ENCODE measurements at places on chromosomes 2 and 18.
A peak's percentile ranks its signal among the peaks of the same experiment; 100 is the strongest.

- no peak for DNase-seq
These were observed 316.8 kb downstream of the DCDC2C start for GRCh38 chr2:4020153-4020552.

GRCh38 chr18:57976230-57976773 lies 67.7 kb upstream of the NEDD4L start:
- DNase-seq: no peak

GRCh38 chr2:6854416-6854815 lies 11.3 kb downstream of the CMPK2 start:
- no peak for DNase-seq

GRCh38 chr2:4278392-4278791 lies 575.0 kb downstream of the DCDC2C start:
- DNase-seq: no peak

GRCh38 chr2:62293490-62294271 lies 97.8 kb downstream of the B3GNT2 start:
- DNase-seq: no peak

DNA sequence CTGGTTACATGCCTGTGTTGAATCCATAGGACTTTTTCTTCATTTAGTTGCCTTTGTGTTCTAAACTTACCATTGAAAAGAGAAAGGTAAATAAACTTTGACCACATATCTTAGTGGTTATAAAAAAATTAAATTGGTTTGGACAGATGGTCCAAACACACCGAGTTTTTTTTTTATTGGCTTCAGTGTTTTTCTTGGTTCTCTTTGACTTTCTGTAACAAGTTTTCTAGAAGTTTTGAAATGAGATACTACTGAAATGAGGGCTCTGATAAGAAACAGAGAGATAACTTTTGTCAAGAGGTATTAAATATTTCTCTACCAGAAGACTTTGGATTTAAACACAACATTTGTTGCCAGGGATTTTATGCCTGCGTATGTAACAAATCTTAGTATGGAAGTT lies 20.7 kb downstream of the SPTBN1 start:
- DNase-seq: no peak

GRCh38 chr18:46477425-46478011 lies 179.5 kb downstream of the LOXHD1 start:
- DNase-seq: no peak

- DNase-seq: no peak
These were observed 56.7 kb upstream of the RAB6C start for GRCh38 chr2:129922571-129923264.

DNA sequence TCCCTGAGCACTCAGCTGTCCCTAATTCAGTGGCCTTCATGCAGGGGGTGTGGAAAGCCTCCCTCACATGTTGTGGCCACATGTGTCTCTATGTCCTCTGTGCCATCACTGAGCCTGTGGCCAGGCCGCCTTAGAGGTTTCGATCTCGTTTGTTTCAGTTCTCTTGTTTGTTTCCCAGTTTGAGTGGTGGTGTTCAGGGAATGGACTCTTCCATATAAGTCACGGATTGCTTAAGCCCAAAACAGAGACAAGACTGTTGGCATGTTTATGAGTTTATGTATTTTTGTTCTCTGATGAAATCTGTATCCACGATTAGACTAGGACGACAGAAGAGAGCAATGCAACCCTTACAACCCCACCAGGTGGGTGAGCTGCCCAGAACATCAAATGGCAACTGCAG lies 134.5 kb downstream of the CCBE1 start:
- DNase-seq: no peak

GRCh38 chr2:239816576-239817467 lies 208.3 kb downstream of the NDUFA10 start:
- DNase-seq: no peak

- no peak for DNase-seq
These were observed 36.2 kb downstream of the AMER3 start for GRCh38 chr2:130791617-130791939.

DNA sequence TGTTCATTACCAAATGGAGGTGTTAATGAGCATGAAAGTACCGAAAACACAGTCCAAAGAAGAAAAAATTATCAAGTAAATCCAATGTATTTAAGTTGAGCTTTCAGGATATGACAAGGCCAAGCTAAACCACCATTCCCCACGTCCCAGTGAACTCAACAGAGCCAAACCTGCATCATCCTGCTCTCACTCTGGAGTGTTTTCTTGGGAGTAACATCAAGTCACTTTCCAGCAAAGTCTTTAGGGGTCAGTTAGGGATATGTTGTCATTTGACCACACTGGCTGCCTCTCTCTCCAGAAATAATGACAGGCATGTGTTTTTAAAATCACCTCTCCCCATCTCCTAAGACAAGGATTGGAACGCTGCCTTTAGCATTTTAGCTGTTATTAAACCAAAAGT lies 140.5 kb downstream of the SRBD1 start:
- no peak for DNase-seq

- DNase-seq: no peak
These were observed 118.6 kb downstream of the RBMS1 start for GRCh38 chr2:160375037-160375436.

- no peak for DNase-seq
These were observed 594 bp downstream of the FAM161A start for GRCh38 chr2:61853086-61853846.

GRCh38 chr2:213231966-213232365 lies 52.3 kb upstream of the SPAG16 start:
- DNase-seq: no peak

DNA sequence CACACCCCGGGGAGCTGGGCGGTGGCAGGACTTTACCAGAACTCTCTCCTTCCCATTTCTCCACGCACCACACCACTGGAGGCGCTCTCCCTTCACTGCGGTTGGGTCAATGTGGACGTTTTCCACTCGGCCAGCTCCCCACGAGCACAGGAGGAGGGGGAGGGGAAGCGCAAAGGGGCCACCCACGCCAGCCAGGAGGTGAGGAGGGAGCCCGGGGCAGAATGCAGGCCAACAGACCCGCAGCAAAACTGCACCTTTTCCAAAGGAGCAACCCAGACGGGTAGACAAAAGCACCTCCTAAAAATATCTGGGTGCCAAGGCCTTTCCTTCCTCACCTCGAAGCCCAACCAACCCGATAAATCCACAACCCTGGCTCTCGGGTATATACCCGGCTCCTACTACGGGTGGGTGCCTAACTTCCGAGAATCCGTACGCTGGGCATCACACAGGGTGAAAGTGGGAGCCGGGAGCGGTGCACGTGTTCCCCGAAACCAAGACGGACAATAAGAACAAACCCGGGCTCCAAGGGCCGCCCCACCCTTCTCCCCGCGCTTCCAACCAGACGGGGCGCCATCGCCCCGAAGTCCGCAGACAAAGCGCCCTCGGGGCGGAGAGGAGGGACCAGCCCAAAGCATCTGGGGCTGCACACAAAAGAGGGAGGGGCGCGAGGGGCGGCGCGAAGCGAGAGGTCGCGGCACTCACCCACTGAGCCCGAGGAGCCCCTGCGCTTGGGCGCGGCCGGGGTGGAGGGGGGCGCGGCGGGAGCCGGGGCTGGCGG lies 1.0 kb downstream of the RTN4 start:
- DNase-seq: peak; percentile 24

DNA sequence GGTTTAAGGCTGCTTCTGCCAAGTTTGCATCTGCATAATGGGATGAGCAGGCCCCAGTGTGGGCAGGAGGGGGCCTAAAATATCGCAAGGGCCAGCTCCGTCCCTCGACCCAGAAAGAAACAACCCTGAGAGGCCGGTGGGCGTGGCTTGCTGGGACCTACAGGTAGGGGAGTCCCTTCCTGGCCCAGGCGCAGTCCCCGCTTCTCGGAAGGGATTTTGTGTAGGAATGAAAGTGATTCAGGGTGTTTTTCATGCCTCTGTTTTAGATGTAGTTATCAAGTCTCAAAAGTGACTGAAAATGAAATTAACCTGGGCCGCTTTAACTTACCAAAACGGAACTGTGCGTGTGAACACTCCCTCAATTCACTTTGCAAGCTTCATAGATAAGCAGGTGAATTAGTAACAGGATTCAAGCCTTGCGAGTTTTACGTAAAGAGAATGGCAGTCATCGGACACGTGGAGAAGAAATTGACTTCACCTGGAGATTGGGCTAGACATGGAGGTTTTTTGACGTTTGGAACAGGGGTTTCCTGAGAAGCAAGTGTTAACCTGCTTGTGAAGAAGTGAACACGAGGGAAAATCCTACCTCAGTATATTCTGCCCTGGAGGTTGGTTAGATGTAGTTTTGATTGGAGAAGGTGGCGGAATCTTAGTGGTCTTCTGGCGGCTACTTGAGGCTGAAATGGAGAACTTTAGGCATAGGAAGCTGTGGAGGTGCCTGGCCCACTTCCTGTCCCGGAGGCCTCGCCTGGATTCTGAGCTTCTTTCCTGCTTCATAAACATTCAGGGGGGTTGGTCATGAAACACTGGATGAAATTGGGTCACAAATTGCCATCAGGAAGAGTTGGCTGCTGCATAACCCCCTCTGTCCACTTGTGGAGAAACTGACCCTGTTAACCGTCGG lies 1.7 kb downstream of the NCK2 start:
- peak; percentile 86 for DNase-seq

DNA sequence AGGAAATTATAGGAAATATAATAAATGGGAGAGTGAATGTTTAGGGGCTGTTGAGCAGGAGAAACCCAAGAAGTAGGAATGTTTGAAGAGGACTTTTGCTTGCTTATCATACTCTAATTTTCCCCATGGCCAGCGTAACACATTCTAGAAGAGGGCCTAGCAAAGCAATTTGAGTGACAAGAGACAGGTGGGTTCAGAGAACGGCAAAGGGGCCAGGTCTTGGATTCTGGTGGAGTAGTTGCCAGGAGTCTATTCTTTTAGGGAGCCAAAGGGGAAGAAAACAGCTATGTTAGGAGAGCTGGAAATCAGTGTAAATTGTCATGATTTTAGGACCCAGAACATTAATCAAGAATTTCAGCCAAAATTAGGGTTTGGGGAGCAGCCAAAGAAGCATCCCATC lies 96.5 kb downstream of the COL5A2 start:
- DNase-seq: no peak

DNA sequence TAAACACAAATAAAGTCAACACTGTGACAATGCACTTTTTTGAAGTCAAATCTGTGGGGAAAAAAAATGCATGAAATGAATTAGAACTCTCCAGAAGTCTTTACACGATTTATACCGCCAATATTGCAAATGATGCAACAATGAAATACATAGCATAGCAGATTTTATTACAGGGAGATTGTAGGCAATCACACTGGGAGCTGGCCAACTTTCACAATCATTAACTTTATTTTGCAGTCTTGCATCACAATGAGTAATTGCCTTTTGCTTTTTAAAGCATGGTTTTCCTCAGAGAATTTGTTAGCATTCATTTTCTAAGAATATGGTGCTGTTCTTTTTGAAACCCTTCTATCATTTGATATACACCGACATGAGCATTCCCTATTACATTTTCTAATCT lies 366.4 kb upstream of the FSIP2 start:
- no peak for DNase-seq

GRCh38 chr2:31956312-31956711 lies 54.5 kb downstream of the MEMO1 start:
- no peak for DNase-seq

- no peak for DNase-seq
These were observed 470.6 kb upstream of the HS6ST1 start for GRCh38 chr2:128789221-128789620.

GRCh38 chr2:168529900-168530561 lies 74.0 kb downstream of the CERS6 start:
- DNase-seq: no peak

- no peak for DNase-seq
These were observed 23.4 kb downstream of the SAP130 start for GRCh38 chr2:128004509-128004908.

- no peak for DNase-seq
These were observed 162.0 kb downstream of the LTBP1 start for GRCh38 chr2:33108483-33109443.

- no peak for DNase-seq
These were observed 359.8 kb upstream of the SALL3 start for GRCh38 chr18:78619854-78620253.

GRCh38 chr18:65567372-65567771 lies 183.4 kb upstream of the CDH7 start:
- DNase-seq: no peak

- DNase-seq: no peak
These were observed 377.9 kb upstream of the RAB12 start for GRCh38 chr18:8231316-8231715.

DNA sequence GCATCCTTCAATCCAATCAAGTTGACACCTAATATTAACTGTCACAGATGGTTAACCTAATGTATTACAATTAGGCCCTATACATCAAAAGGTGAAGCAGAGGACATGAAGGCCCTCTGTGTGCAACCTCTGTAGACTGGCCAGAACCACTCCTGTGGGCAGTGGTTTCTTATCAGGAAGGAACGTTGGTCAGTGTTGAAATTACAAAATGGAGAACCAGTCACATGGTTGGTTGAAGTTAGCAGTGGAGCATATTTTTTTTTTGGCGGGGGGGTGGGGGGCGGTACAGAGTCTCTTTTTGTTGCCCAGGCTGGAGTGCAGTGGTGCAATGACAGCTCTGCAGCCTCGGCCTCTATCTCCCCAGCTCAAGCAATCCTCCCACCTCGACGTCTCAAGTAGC lies 19.8 kb downstream of the RNU2-63P start:
- DNase-seq: no peak

DNA sequence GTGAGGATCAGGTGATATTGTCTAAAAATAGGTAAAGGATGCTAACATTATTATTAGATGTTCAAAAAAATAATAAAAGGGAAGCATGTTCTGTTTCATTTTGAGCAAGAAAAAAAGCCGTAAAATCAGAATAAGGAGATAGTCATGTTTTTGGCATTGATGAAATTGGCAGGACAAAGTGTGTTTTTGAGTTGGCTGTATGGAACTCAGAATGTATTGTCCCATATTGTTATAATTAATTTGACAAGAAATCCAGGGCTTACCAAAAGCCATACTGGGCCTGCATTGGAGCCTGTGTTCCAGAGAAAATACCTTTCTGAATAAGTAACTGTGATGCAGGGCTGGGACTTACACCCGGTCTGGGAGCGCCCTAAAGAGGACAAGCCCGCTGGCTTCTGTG lies 232.0 kb downstream of the AGAP1 start:
- no peak for DNase-seq

GRCh38 chr2:72143441-72144273 lies 4.0 kb downstream of the CYP26B1 start:
- DNase-seq: no peak

DNA sequence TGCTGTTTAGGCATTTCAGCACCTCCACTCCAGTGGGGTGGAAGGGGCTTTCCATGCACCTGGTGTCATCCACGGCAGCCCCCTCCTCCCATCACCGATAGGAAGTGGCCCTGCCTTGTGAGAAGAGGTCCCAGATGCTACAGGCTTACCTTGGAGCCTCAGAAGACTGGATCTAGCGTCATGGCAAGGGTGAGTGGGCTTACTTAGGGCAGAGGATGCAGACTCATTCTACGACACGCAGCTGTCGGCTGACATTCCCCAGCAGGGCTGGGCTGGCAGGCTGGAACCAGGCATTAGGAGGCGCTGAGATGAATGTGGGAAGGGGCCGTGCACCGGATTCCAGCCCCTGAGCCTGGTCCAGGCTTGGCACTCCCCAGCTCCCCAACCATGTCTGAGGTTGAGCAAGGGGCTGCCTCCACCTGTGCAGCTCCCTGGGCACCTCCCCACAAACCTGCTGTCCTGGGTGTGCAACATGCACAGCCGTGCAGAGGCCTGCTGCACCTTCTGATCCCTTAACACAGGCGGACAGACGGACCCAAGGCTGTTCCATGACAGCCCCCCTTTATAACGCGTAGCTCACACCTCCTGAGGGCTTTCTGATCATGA lies 1.7 kb upstream of the PRLH start:
- DNase-seq: no peak

GRCh38 chr2:200786423-200786822 lies 25.3 kb upstream of the BZW1 start:
- no peak for DNase-seq

- no peak for DNase-seq
These were observed 23.8 kb upstream of the PTMA start for GRCh38 chr2:231684314-231685223.

GRCh38 chr2:186220409-186220808 lies 265.7 kb upstream of the ZC3H15 start:
- DNase-seq: no peak

All from stimulated activated CD4-positive, alpha-beta T cell treated with anti-CD3 and anti-CD28 coated beads, Interleukin-1b, Interleukin-23, amount 100 ng/mL, for 1 hour (primary cell).